GM23248 (cell line): ENCODE measurements at places on chromosomes 4 and X. TPM values are rescaled to one million over a fixed set of nuclear protein-coding genes. Genes with fewer than 3 reads are reported as not detected.

- no peak overlapping the region for H3K4me3 ChIP-seq
- H3K4me1 ChIP-seq: no peaks in the 10 kb centered on the region
- H3K36me3 ChIP-seq: no peaks in the 10 kb centered on the region
- H3K27ac ChIP-seq: no peak overlapping the region
- peaks cover 21% of the 10 kb centered on the region; the same call in 1 of the 2 replicates for H3K27me3 ChIP-seq
Observed at GRCh38 chr4:24674279-24674678, 89.9 kb upstream of the DHX15 start.

- no peaks in the 10 kb centered on the region for H3K27me3 ChIP-seq
- no peak overlapping the region for H3K27ac ChIP-seq
- no peaks in the 10 kb centered on the region for H3K36me3 ChIP-seq
- no peak overlapping the region for H3K4me3 ChIP-seq
Observed at GRCh38 chr4:172666711-172667368, 501.8 kb upstream of the GALNT7 start.

GRCh38 chrX:113747274-113747973, 836.5 kb upstream of the HTR2C start:
- no peaks in the 10 kb centered on the region for H3K27me3 ChIP-seq
- H3K36me3 ChIP-seq: no peaks in the 10 kb centered on the region
- H3K4me3 ChIP-seq: no peak overlapping the region
- no peak for DNase-seq

The VSIG4 gene
- total RNA-seq: not detected in 2 replicates

The IRS4 gene
- not detected in 2 replicates for total RNA-seq

GRCh38 chrX:103413705-103414387, 37.5 kb downstream of the BEX3 start:
- peaks cover 10% of the 10 kb centered on the region for H3K4me1 ChIP-seq
- H3K27ac ChIP-seq: no peak overlapping the region
- H3K36me3 ChIP-seq: no peaks in the 10 kb centered on the region
- no peak for DNase-seq
- H3K27me3 ChIP-seq: no peaks in the 10 kb centered on the region

- DNase-seq: no peak
- no peak overlapping the region for H3K4me3 ChIP-seq
- no peaks in the 10 kb centered on the region for H3K27me3 ChIP-seq
Observed at GRCh38 chr4:168972596-168972995, 37.5 kb downstream of the CBR4 start.

DNA sequence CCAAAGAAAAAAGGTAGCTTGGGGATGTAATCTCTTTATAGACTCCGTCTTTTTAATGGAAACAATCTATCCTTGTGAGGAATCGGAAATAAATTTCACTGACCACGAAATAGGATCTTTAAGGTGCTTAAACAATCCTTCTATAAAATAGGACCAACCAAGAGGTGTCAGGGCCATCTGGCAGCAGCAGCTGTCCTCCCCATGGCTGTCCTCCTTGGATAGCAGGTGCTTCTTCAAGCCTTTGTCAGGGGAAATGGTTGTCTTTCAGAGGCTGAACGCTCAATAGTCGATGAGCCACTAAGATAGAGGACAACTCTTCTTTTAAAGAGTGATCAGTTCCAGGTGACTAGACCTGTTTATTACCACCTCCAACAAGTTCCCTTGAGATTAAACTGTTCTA, 231.0 kb downstream of the ADGRL3 start:
- H3K27me3 ChIP-seq: no peaks in the 10 kb centered on the region
- no peaks in the 10 kb centered on the region for H3K4me1 ChIP-seq
- H3K27ac ChIP-seq: no peak overlapping the region

DNA sequence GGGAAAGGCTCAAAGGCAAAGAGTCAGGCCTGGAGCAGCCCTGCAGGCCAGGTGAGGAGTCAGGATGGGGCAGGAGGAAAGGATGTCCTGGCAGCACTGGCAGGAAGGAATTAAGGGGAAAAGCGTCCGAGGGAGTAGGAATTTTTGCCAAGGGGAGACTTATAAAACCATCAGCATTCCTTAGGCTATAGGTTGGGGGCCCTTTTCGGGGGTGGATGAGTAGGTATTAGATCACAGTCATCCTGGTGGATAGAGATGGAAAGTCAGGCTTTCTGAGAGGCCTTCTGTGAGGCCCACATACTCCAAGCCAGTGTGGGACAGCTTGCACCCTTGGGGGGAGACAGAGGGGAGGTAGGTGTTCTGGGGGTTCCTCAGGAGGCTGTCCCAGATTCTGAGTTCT, 12.3 kb downstream of the STARD8 start:
- peak; percentile 33 for DNase-seq
- H3K36me3 ChIP-seq: no peaks in the 10 kb centered on the region
- no peaks in the 10 kb centered on the region for H3K4me1 ChIP-seq
- H3K4me3 ChIP-seq: no peak overlapping the region
- no peak overlapping the region for H3K27ac ChIP-seq

The RASGEF1B gene
- not detected in 2 replicates for total RNA-seq

The TMEM185A gene
- total RNA-seq: 14.0 and 14.7 TPM in 2 replicates

GRCh38 chr4:188934320-188934962, 795.2 kb downstream of the TRIML1 start:
- H3K36me3 ChIP-seq: no peaks in the 10 kb centered on the region
- H3K4me1 ChIP-seq: no peaks in the 10 kb centered on the region
- no peak overlapping the region for H3K4me3 ChIP-seq
- no peaks in the 10 kb centered on the region for H3K27me3 ChIP-seq
- peak; percentile 22 for DNase-seq

DNA sequence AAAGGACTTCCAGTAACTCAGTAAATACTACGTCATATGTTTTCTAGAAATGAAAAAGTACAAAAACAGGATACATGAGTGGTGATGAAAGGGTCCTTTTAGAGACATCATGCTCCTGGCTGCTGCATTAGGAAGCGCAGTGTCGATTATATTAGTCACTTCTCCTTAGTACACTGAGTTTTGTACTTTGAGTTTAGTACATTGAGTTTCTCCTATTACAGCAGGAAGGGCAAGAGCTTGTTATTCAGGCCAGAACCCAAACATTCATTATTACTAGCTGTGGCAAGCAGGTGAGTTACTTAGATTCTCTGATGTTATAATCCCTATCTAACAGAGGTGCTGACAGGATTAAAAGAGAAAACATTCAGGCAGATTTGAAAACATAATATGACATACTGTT, 21.3 kb downstream of the RPGR start:
- no peak overlapping the region for H3K27ac ChIP-seq
- H3K27me3 ChIP-seq: no peaks in the 10 kb centered on the region
- H3K4me1 ChIP-seq: no peaks in the 10 kb centered on the region
- no peak for DNase-seq
- no peak overlapping the region for H3K4me3 ChIP-seq
- no peaks in the 10 kb centered on the region for H3K36me3 ChIP-seq

- DNase-seq: no peak
- no peak overlapping the region for H3K4me3 ChIP-seq
- H3K36me3 ChIP-seq: no peaks in the 10 kb centered on the region
Observed at GRCh38 chrX:11185861-11186260, 74.7 kb downstream of the HCCS start.

GRCh38 chr4:2805712-2806389, 13.0 kb downstream of the SH3BP2 start:
- no peaks in the 10 kb centered on the region for H3K27me3 ChIP-seq
- no peak overlapping the region for H3K4me3 ChIP-seq
- H3K27ac ChIP-seq: no peak overlapping the region
- no peak for DNase-seq
- H3K4me1 ChIP-seq: peaks cover 9% of the 10 kb centered on the region
- no peaks in the 10 kb centered on the region for H3K36me3 ChIP-seq

DNA sequence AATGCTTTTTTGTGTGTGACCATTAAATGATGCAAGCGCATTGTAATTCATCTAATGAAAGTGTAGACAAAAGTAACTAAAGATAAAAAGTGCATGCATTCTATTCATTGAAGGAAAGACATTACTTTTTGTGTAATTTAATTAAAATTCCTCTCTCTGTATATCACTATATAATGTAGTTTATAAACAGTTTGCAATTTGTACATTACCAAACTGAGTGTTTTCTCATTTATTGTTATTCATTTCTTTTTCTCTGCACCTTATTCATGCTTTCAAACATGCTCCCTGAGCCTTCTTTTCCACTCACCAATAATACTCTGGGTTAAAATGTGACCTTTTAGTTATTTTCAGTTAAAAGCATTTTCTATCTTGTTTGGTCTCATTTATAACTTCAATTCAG, 713.7 kb upstream of the AADAT start:
- H3K4me1 ChIP-seq: no peaks in the 10 kb centered on the region
- no peaks in the 10 kb centered on the region for H3K36me3 ChIP-seq
- H3K4me3 ChIP-seq: no peak overlapping the region
- no peak for DNase-seq
